GM19239 (cell line): ENCODE measurements at places on chromosomes 13 and 19.

DNA sequence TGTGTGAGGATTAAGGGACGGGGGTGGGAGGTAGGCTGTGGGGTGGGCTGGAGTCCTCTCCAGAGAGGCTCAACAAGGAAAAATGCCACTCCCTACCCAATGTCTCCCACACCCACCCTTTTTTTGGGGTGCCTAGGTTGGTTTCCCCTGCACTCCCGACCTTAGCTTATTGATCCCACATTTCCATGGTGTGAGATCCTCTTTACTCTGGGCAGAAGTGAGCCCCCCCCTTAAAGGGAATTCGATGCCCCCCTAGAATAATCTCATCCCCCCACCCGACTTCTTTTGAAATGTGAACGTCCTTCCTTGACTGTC, 5.5 kb downstream of the FOSB start:
- DNase-seq: no peak

DNA sequence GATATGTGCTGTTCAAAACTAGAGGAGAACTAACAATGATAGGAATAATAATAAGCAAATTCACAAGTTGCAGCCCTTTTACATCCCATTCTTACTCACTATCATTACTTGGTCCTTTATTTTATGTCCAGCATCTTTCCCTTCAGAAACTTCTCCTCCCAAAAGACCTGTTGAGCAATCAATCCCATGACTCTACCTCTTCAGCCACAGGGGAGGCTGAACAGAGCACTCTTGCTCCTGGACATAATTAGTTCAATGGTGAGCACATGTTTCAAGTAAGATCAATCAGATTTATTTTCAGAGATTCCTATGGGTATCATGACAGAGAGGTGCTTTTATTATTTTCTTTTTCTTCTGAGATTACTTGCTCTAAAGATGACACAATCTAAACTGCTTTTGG, 260.0 kb downstream of the COG6 start:
- no peak for DNase-seq

GRCh38 chr19:29815231-29815630, 3.4 kb downstream of the CCNE1 start:
- DNase-seq: peak; percentile 60

DNA sequence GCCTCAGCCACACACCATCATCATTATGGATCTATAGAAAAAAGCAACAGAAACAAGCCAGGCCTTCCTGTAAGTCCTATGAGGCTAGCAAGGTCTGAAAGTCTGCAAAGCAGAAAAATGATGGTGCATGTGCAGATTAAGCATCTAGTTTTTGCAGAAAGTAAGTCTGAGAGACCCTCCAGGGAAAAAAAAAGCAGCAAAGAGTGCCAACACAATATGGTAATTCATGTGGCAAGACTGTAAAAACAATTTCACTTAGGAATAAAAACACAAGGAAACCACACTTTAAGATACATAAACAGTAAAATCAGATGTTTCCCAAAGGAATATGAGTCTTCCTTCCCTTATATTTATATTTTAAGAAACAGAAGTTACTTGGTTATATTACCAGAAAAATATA, 112.3 kb upstream of the FBXL3 start:
- DNase-seq: no peak

- DNase-seq: peak; percentile 70
These were observed 58.7 kb downstream of the IER2 start for GRCh38 chr19:13208672-13209483.

DNA sequence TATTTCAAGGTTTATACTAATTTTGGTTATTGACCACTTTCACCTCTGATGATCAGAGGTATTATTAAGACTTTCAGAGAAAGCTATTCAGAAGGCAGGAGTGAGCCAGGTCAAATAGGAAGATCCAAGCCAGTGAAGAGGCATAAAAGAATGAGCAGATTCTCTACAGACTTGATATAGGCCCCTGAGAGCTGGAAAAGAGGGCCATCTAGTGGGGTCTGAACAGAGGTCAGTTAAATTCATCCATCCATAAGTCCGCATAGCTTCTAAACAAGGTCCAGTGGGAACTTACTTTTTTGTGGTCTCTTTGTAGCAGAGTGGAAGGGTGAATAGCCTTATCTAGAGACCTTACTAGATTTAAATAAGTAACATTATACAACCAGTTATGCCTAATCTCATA, 126.6 kb upstream of the UFM1 start:
- DNase-seq: no peak

- no peak for DNase-seq
These were observed 21.6 kb downstream of the SPATA13 start for GRCh38 chr13:24181991-24182702.

GRCh38 chr13:19345158-19345557, 163.5 kb upstream of the TUBA3C start:
- no peak for DNase-seq

- DNase-seq: no peak
These were observed 125.9 kb downstream of the FGF14 start for GRCh38 chr13:102275969-102276368.

- DNase-seq: no peak
These were observed 3.6 kb downstream of the GTPBP3 start for GRCh38 chr19:17340871-17341357.

GRCh38 chr13:26424181-26424580, 133.3 kb upstream of the WASF3 start:
- DNase-seq: no peak

DNA sequence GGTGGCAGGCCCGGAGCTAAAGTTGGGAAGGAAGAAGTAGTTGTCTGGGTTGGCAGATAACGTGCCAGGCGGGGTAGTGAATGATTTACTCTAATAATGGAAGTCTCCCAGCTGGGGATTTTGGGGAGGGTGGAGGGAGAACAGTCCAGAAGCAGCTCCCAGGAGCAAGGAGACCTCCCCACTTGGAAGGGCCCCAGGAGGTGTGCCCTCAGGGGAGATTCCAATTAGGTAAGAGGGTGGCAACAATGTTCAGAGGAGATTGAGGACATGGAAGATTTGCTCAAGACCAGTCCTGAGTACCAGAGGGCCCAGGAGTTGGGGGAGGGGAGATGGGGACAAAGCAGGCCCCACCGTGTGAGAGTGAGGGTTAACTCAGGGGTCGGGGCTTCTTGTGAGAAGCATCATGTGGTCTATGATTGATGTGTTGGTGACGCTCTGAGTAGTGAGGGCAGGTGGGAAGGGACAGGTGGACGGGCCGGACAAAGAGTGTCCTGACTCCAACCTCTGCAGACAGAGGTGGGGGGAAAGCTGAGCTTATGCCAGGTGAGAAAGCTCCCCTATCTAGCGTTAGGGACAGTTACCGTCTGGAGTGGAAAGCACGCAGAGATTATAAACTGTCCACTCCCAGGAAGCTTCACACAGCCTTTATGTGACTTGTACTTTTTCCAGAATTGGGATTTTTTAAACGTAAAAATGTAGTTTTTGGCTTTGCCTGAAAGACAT, 3.5 kb downstream of the SPINT2 start:
- DNase-seq: no peak

GRCh38 chr13:49497272-49497671, 1.5 kb downstream of the PHF11 start:
- DNase-seq: no peak

DNA sequence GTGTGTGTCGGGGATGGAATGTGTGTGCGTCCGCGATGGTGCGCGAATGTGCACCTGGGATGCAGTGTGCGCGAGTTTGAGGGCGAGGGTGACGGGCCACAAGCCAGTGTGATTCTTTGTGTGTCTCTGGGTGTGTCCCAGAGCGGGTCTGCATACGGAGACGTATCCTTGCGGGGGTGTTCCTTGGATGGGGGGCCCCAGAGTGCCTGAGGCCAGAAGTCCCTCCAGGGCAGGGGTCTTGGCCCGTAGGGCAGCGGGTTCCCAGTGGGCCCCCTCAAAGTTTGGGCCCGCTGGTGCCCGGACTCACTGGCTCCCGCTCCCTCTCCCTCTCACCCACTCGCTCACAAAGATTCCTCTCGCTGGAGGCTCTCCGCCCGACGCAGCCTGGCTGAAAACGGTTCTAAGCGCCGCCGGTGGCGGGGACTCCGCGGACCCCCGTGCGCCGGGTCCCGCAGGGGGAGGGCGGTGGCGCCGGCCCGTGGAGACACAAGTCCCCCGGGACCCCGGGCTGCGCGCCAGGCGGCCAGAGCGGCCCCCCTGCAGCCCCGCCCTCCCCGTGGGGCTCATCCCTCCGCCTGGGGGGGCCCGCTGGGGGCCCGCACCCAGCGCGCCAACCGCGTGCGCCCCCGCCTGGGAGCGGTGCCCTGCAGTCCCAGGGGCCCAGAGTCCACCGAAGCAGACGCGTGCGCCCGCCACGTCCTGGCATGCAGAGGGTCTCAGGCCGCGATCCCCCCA, 886 bp downstream of the CRLF1 start:
- no peak for DNase-seq

- DNase-seq: no peak
These were observed 17.3 kb downstream of the ZNF229 start for GRCh38 chr19:44430956-44431355.

GRCh38 chr19:27742041-27742440, 1470.9 kb downstream of the UQCRFS1 start:
- DNase-seq: no peak

DNA sequence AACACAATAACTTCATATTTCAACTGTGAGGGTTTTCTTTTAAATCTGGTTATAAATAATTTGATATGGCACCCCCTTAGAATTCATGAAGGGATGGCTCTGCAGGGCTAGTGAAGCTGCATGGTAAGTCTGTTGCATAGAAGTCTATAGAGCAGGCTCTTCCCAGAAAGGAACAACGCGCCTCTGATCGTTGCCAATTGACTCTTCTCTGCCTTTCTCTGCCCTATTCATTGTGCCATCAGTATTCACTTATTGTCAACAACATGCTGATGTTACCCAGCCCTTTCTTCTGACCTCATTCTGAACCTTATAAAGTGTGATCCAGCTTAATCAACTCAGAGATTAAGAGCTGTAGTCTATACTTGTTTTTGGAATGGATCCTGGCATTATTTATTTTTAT, 16.3 kb upstream of the DCT start:
- DNase-seq: no peak

- no peak for DNase-seq
These were observed 44.6 kb downstream of the DPY19L3 start for GRCh38 chr19:32450217-32450616.

DNA sequence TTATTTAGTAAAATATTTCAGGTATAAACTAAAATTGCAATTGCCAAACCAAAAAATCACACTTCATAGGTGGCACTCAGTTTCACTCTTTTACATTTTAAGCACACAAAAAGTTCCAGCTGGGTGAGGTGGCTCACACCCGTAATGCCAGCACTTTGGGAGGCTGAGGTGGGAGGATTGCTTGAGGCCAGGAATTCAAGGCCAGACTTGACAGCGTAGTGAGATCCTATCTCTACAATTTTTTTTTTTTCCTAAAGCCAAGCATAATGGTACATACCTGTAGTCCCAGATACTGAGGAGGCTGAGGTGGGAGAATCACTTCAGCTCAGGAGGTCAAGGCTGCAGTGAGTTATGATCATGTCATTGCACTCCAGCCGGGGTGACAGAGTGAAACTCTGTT, 20.6 kb upstream of the SLC46A3 start:
- no peak for DNase-seq

- no peak for DNase-seq
These were observed 22.6 kb downstream of the POLR1D start for GRCh38 chr13:27644302-27644701.

GRCh38 chr19:47352095-47352494, 3.0 kb downstream of the DHX34 start:
- DNase-seq: no peak

DNA sequence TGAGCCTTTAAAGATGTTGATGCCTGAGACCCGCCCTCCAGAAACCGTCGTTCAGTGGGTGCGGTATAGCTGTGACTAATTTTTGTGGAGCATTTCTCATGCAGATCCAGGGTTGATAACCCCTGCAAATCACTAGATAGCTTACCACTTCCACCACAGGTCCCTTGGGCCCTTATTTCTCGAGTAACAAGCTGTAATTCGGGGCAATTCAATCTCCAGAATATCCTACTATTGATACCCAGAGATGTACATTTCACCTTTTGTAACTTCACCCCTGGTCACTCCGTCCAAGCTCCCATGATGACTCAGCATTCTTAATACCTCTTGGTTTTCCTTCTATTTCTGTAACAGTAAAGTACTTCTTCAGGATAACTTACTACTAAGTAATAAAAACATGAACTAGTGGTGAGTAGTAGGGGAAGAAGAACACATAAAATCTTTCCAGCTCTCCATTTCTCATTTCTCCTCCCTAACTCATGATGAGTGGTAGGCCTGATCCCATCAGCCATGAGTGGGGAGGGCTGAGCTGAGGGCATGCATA, 71.9 kb upstream of the UBL3 start:
- DNase-seq: no peak

- DNase-seq: no peak
These were observed 169.2 kb downstream of the ZIC5 start for GRCh38 chr13:99802416-99802815.

DNA sequence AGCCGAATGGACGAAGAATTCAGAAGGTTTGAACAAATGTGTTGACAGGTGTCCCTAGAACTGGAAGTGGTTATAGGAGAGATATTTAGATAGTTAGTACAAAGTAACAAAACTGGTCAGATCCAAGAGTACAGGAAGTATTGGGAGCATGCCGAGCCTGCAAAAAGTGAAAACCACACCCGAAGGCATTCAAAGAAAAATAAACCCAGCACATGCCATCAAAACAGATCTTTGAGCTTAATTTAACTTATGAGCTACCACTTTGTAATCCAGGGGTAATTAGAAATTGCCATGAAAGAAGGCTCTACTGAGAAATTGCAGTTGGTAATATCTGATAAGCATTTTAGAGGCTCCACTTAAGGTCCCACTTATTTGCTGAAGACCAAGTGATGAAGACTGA, 214.2 kb downstream of the DNAJC15 start:
- no peak for DNase-seq

- DNase-seq: no peak
These were observed 207.0 kb downstream of the NALCN start for GRCh38 chr13:101209206-101209893.

- DNase-seq: no peak
These were observed 233.6 kb downstream of the SLITRK6 start for GRCh38 chr13:85565652-85566051.

- DNase-seq: no peak
These were observed 8.1 kb upstream of the CTXN1 start for GRCh38 chr19:7933828-7934725.

- DNase-seq: no peak
These were observed 5.8 kb downstream of the ZNF221 start for GRCh38 chr19:43956827-43957226.

GRCh38 chr13:24605923-24606372, 74.3 kb upstream of the ATP12A start:
- DNase-seq: no peak

- DNase-seq: no peak
These were observed 242.5 kb upstream of the SERP2 start for GRCh38 chr13:44131069-44131614.

GRCh38 chr13:114031631-114032030, 57.8 kb upstream of the C13orf46 start:
- DNase-seq: no peak

DNA sequence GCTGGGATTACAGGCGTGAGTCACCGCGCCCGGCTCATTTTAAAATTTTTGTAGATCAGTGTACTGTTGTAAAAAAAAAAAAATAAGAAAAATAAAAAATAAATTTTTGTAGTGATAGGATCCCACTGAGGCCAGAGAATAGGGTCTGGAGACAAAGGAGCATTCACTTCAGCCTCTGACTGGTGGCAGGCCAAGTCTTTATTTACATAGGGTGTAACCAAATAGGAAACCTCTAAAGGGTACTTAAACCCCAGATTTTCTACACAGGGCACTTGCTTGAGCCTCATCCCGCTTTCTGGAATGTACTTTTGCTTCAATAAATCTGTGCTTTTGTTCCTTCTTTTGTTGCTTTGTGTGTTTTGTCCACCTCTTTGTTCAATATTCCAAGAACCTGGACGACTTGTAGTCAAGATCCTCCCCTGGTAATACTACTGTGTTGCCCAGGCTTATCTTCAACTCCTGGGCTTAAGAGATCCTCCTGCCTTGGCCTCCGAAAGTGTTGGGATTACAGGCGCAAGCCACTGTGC, 2.1 kb upstream of the PDCD2L start:
- DNase-seq: no peak
